ENCODE measurements at places on chromosomes 5 and 9.

GRCh38 chr5:116971131-116971530 lies 396.5 kb upstream of the SEMA6A start:
- DNase-seq = no peak

DNA sequence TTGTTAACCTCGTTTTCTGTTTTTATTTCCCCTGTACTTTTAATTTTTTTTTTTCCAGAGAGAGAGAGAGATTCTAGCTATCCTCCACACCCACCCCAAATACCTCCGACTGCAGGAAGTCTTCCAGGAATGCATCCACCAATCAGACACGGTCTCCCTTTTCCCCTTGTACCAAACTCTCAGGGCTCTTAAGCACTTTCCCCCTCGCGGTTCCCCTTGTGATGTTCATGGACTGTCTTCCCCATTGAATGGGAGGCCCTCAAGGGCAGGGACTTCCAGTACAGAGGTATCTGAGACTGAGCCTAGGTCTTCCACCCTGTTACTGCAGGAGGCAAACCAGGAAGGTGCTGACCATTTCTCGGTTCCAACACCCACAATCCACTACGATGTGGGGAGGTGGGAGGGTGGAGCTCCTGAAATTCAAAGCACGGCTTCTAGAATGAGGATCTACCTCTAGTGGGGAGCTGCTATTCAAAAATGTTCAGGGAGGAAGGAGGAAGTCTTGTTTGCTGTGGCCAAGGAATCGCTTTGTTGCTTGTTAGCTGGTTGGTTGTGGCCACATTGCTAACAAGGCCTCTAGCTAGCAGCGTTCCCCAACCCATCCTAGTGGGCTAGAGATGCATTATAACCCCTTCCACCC lies 37.5 kb upstream of the PTGS1 start:
- DNase-seq = no peak

DNA sequence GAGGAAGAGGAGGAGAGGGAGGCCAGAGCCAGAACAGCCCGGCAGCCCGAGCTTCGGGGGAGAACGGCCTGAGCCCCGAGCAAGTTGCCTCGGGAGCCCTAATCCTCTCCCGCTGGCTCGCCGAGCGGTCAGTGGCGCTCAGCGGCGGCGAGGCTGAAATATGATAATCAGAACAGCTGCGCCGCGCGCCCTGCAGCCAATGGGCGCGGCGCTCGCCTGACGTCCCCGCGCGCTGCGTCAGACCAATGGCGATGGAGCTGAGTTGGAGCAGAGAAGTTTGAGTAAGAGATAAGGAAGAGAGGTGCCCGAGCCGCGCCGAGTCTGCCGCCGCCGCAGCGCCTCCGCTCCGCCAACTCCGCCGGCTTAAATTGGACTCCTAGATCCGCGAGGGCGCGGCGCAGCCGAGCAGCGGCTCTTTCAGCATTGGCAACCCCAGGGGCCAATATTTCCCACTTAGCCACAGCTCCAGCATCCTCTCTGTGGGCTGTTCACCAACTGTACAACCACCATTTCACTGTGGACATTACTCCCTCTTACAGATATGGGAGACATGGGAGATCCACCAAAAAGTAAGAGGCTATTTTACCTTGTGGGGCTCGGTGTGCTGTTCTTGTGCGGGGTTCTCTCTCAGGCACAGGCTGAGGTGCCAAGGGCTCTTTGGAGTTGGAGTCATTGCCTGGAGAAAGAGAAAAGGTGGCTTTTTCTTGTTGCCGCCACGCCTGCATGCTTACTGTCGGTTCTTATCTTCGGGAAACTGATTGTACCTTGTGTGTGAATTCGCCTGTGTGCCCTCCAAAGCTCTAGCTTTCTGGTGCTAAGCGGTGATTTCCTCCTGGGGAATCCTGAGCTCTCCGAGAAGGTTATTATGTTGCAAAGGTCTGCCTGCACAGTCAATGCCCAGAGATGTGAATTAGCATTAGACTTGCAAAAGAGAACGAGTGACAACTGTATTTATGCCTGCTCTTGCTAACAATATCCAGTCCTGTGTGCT lies at the start of gene ISL1:
Gene ISL1, plus strand, starts transcription at position 318 of the 991 bp plus-strand sequence. Its CDS starts 224 bp downstream, at position 542.
- DNase-seq = peak; percentile 56

DNA sequence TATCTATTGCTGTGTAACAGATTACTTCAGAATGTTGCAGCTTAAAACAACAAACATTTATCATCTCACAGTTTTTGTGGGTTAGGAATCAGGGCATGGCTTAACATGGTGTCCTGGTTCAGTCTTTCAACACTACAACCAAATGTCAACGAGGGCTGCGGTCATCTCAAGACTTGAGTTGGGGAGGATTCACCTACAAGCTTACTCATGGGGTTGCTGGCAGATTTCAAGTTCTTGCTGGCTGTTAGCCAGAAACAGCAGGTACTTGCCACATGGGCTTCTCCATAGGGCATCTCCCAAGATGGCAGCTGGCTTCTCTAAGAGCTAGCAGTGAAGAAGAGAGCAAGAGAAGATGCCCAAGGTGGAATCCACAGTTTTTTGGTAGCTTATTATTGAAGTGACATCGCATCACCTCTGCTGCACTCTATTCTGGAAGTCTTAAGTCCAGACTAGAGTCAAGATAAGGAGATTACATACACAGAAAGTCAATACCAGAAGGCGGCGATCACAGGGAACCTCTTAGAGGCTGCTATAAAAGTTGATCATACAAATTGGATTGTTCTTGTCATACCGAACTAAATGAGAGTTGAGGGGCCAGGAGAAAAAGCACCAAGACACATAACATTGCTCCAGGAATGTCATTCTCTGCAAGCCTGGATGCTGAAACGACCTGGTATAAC lies 42.2 kb downstream of the C9orf153 start:
- DNase-seq = no peak

- no peak for DNase-seq
These were observed 296.1 kb downstream of the NDUFS4 start for GRCh38 chr5:53856506-53856905.

DNA sequence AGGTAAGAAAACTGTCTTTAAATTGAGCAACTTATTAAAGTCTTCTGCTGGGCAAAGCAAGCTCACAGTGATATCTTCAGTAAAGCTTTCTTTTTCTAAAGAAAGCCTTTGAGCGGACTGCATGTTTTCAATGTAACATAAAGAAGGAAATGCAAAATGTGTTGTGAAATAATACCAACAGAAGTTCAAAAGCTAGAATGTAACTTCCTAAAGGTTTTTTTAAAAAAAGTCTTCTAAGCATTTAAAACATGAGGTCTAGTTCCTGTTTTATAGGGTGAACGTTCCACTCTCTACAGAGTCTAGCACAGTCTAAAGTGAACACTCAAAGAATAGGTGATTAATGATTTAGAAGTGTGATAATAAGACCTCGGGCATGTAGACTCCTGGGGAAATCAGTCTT lies 62.9 kb downstream of the DENND1A start:
- no peak for DNase-seq

DNA sequence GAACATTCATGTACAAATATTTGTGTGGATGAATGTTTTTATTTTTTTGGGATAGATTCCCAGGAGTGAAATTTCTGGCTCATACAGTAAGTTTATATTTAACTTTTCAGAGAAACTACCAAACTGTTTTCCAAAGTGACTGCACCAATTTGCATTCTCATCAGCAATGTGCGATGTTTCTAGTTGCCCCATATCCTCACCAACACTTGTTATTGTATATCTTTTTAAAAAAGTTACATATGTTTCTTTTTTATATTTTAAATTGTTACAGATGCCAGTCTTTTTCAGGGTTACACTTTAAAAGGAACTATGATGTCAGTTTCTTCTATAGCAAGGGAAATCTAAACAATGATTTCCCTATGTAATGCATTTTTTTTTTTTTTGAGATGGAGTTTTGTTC lies 49.1 kb upstream of the SEMA4D start:
- no peak for DNase-seq

GRCh38 chr5:138000102-138000723 lies 32.7 kb downstream of the FAM13B start:
- DNase-seq = no peak

DNA sequence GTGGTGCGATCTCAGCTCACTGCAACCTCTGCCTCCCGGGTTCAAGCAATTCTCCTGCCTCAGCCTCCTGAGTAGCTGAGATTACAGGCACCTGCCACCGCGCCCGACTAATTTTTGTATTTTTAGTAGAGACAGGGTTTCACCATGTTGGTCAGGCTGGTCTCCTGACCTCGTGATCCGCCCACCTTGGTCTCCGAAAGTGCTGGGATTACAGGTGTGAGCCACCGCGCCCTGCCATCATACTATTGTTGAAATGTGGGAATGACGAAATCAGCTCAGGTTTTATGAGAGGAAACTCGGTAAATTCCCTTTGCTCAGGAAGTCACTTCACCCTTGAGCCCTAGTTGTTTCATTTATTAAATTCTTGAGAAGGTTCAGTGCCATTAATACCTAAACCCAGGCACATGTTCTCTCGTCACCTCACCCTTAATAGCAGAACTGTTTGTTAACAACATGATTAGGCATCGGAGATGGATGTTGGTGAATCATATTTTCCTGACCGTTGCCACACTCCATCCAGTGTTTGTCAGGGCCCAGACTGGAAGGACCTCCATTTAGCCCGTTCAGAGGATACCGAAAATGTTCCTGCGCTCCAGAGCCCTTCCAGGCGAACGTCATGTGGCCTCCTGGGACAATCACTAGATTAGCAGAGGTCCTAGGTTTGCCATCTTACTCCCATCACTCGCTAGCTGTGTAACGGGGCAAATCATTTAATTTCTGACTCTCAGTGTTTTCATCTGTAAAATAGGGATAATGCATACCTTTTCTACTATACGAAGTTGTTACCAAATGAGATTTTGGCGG lies 20.0 kb upstream of the CREBRF start:
- DNase-seq = peak; percentile 66

DNA sequence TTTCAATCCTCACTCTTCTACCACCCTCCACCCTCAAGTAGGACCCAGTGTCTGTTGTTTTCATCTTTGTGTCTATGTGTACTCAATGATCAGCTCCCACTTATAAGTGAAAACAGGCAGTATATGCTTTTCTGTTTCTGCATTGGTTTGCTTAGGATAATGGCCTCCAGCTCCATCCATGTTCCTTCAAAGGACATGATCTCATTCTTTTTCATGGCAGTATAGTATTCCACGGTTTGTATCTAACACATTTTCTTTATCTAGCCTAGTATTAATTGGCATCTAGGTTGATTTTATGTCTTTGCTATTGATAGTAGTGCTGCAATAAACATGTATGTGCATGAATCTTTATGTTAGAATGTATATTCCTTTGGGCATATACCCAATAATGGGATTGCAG lies 259.8 kb upstream of the KIF2A start:
- no peak for DNase-seq

DNA sequence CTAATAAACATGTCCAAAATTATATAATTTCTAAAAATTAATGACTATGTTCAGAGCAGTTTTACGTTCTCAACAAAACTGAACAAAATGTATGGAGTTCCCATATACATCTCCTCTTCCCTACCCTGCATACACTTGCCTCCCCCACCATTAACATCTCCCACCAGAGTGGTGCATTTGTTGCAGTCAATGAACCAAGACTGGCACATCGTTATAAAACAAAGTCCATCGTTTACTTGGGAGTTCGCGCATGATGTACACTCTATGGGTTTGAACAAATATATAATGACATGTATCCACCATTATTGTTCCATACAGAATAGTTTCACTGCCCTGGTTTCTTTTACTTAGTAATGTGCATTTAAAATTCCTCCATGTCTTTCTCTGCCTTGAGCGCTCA lies 130.1 kb downstream of the APBA1 start:
- DNase-seq = no peak

- no peak for DNase-seq
These were observed 2.1 kb downstream of the LECT2 start for GRCh38 chr5:135952683-135953082.

- DNase-seq = no peak
These were observed 228.2 kb upstream of the TYRP1 start for GRCh38 chr9:12464910-12465512.

DNA sequence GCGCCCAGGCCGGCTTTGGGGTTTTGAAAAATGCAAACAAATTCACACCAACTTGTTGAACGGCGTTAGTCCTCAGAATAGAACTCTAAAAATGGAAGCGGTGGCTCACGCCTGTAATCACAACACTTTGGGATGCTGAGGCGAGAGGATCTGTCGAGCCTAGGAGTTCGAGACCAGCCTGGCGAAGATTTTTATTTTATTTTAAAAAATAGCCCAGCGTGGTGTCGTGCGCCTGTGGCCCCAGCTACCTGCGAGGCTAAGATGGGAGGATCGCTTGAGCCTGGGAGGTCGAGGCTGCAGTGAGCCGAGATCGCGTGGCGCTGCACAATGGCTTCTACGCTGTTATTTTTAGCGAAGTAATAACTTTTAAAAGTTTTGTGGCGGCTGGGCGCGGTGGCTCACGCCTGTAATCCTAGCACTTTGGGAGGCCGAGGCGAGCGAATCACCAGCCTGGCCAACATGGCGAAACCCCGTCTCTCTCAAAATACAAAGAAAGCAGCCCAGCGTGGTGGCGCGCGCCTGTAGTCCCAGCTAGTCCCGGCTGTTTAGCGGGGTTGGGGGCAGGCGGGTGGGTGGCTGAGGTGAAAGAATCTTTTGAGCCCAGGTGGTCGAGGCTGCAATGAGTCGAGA lies 694 bp upstream of the PLIN2 start:
- DNase-seq = peak; percentile 66

DNA sequence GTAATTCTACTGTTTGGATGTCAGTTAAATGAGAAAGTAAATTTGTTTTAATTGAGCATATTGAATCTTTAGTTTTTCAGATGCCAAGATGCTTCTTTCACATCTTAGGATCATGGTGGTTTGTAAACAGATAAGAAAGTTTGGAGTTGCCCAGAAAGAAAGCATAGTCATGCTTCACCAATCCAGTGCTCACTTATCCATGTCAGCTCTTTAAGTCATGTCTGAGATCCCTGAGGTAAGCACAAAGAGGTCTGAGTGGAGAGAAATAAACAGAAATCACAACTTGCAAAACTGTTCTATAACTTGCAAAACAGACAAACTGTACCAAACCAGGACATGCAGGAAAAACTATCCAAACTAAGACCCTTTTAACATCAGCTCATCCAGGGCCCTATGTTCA lies 87.7 kb downstream of the OSTF1 start:
- DNase-seq = no peak

DNA sequence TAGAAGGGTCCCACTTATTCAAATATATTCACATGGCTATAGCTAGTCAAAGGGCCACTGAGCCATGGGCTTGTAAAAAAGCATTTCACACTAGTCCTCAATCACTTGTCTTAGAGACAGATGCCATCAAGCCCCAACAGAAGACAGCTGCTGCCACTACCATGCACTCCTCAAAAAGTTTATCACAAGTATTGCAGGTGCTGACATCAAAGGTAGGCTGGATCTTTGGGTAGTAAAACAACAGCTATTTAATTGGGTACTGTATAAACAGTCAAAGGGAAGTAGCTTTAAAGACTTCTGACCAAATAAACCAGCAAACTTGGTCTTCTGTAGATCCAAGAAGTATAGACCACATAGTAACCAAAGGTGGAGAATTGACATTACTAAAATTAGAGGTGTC lies 59.2 kb upstream of the FER start:
- no peak for DNase-seq

- no peak for DNase-seq
These were observed 321.0 kb downstream of the ACTL7B start for GRCh38 chr9:108534741-108535140.

DNA sequence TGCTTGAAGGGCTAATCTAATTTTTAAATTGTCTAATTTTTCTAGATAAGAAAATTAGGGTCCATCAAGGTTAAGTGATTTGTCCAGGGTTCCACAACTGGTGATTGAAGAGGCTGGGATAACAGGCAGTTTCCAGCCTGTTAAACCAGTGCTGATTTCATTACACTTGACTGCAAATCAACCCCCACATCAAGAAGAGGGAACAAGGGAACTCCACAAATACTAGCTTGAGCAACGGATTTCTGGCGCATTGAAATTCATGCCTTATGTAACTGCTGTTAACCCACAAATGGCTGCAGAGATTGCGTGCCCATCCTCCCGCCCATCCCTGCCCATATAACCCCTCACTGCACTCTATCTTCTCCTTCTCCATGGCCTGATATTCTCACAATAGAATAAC lies 10.0 kb downstream of the PLPPR1 start:
- DNase-seq = no peak
